Esophagus muscularis mucosa (tissue), 4 donors: ENCODE measurements at places on chromosomes 13 and 19. TPM values are rescaled to one million over a fixed set of nuclear protein-coding genes. Genes with fewer than 3 reads are reported as not detected.

The CPT1C gene
- total RNA-seq = 6.6 TPM

GRCh38 chr13:61045251-61045650 lies 370.4 kb downstream of the PCDH20 start:
- no peak for DNase-seq
- no peaks in the 10 kb centered on the region for H3K27me3 ChIP-seq
- H3K27ac ChIP-seq = no peak overlapping the region
- H3K4me1 ChIP-seq = no peaks in the 10 kb centered on the region

DNA sequence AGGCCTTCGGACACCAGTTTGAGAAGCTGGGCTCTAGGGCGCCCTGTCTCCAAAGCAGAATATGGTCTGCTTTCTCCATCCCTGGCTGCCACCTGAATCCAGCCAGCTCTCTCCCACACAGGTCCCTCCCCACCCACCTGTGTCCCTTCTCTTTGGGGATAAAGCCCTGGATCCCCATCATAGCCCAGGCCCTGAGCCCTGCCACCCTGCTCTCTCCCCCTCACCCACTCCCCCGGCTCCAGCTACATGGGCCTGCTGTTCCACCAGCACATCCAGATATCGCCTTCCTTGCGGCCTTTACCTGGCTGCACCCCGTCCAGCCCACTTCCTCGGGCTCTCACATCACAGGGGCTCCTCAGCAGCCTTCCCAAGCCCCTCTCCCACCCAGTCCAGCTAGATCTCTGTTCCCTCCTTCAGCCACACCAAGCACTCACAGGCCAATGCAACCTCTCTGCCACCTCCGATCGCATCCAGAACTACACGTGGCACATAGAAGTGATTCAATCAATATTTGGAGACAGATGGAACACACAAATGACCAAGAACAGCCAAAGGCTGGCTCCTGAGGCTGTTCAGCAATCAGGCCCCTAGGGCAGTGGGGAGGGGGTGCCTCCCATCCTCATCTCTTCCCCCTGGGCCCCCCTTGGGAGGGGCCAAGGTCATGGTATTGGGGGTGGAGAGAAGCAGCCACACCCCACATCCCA lies 7.6 kb downstream of the AKT2 start:
- H3K4me3 ChIP-seq = no peak overlapping the region
- peaks cover 82% of the 10 kb centered on the region for H3K4me1 ChIP-seq
- no peaks in the 10 kb centered on the region for H3K36me3 ChIP-seq
- no peaks in the 10 kb centered on the region for H3K27me3 ChIP-seq
- no peak overlapping the region for H3K27ac ChIP-seq
- no peak for DNase-seq

The SLC25A41 gene
- 0.66 TPM for total RNA-seq

DNA sequence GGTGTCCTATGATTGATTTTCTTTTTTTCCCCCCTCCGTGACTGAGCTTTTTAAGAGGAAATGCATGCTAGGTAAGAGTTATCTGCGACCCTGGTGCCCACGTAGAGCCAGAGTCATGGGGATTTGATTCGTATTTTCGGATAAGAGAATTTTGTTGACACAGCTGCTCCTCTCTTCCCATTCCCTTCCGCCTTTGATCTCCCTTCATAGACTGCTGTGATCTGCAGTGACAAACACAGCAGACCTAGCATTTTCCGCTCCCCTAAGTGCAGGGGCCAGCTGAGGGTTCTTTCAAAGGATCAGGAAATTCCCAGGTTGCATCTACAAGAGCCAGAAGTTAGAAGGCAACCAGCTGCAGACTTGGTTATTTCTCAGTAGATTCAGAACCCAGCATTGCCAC lies 70.5 kb downstream of the ZNF568 start:
- no peaks in the 10 kb centered on the region for H3K4me1 ChIP-seq
- H3K4me3 ChIP-seq = no peak overlapping the region
- H3K27ac ChIP-seq = no peak overlapping the region
- no peak for DNase-seq

The ATXN8OS gene
- total RNA-seq = not detected

GRCh38 chr13:105262579-105262978 lies 1272.9 kb downstream of the EFNB2 start:
- no peak for DNase-seq
- no peaks in the 10 kb centered on the region for H3K36me3 ChIP-seq
- no peak overlapping the region for H3K4me3 ChIP-seq
- H3K27ac ChIP-seq = no peak overlapping the region

- H3K27me3 ChIP-seq = no peaks in the 10 kb centered on the region
- no peaks in the 10 kb centered on the region for H3K4me1 ChIP-seq
- H3K27ac ChIP-seq = no peak overlapping the region
- DNase-seq = no peak
- no peaks in the 10 kb centered on the region for H3K36me3 ChIP-seq
Measured at GRCh38 chr19:9727644-9728043, 40.9 kb downstream of the ZNF846 start.

DNA sequence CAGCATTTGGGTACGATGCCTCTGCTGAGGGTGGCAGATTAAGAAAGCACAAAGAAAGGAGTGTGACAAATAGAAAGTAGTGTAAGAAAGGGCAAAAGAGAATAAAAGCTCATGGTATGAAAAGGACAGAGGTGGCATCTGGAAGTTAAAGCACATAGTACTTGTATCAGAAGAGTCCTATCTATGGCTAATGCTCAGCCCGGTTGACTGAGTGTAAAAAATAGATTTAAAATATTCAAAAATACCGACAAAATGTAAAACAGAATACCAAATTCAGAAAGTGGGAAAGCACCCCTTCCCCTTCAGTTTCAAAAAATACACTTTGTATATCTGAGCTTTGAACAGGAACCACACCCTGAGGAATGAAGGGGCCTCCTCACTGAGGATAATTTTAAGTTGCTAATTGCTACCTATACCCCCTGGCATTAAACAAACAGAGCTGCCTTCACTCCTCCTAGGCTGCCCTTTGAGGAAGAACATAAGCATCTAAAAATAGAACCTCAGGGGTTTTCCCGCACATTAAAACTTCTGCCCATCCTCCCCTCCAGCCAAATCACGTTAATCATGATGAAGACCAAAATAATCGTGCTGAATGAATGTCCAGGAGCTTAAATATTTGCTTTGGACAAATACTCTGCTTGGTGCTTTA lies 43.3 kb downstream of the DLEU7 start:
- no peak overlapping the region for H3K4me3 ChIP-seq
- H3K36me3 ChIP-seq = no peaks in the 10 kb centered on the region
- DNase-seq = no peak
- H3K27me3 ChIP-seq = no peaks in the 10 kb centered on the region
- no peak overlapping the region for H3K27ac ChIP-seq
- peaks cover 16% of the 10 kb centered on the region for H3K4me1 ChIP-seq

- H3K36me3 ChIP-seq = peaks cover 23% of the 10 kb centered on the region
- no peak overlapping the region for H3K4me3 ChIP-seq
- H3K4me1 ChIP-seq = no peaks in the 10 kb centered on the region
- no peak for DNase-seq
- no peak overlapping the region for H3K27ac ChIP-seq
Measured at GRCh38 chr13:49550942-49551644, 34.3 kb downstream of the RCBTB1 start.

DNA sequence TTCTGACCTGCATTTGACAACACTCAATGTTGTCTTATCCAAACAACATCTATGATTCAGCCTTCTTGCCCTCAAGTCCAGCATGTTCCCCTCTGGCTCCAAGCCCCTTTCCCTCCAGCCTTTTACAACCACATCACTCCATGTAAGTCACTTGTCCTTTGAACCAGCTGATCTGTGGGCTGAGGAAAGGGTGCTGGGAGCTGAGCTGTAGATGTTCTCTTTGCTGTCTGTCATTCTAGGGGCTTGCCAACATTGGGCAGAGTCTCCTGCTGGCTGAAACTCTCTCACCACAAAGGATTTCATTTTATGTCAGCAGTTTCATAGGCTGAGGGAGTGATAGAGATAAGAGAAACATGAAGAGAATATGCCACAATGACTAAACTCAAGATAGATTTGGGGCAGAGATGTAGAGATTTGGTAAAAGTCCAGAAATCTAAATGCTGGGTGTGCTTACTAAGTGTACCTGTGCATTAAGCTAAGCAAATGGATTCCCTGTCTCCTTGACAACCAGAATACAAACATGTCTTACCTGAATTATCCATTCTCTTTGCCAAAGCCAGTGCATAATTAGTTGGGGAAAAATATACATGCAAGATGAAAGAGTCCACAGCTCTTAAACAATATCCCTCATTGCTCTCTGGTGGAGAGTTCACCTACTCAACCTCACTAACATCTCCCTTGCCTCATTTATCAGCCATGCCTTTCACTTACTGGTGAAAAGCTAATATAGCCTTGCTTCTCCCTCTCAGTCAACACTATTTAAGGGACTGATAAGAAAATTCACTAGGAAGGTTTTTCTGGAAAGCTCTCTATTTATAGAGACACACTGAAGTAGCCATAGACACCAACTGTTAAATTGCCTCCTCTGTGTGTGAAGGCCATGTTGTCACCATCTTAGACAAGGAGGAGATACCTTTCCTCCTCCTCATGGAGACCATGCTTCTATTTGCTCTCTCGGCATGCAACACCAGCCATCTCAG lies 175.5 kb upstream of the SERP2 start:
- DNase-seq = peak; percentile 68
- peak overlapping the region; percentile 59 for H3K27ac ChIP-seq
- H3K36me3 ChIP-seq = no peaks in the 10 kb centered on the region
- H3K27me3 ChIP-seq = no peaks in the 10 kb centered on the region
- peaks cover 20% of the 10 kb centered on the region for H3K4me1 ChIP-seq
- H3K4me3 ChIP-seq = no peak overlapping the region

The C2CD4C gene
- total RNA-seq = 3.7 TPM

- peaks cover 16% of the 10 kb centered on the region for H3K27me3 ChIP-seq
- H3K36me3 ChIP-seq = no peaks in the 10 kb centered on the region
- H3K4me1 ChIP-seq = no peaks in the 10 kb centered on the region
- no peak for DNase-seq
- no peak overlapping the region for H3K27ac ChIP-seq
Measured at GRCh38 chr19:6894313-6894712, 6.9 kb downstream of the ADGRE1 start.

GRCh38 chr19:6983448-6983847 lies 37.8 kb downstream of the MBD3L2B start:
- H3K27me3 ChIP-seq = peaks cover 13% of the 10 kb centered on the region
- no peak for DNase-seq
- no peaks in the 10 kb centered on the region for H3K36me3 ChIP-seq
- H3K27ac ChIP-seq = no peak overlapping the region
- H3K4me3 ChIP-seq = no peak overlapping the region
- H3K4me1 ChIP-seq = no peaks in the 10 kb centered on the region

The RBM42 gene
- 112 TPM for total RNA-seq

GRCh38 chr13:43058318-43058674 lies 34.9 kb downstream of the DNAJC15 start:
- H3K27ac ChIP-seq = no peak overlapping the region
- peaks cover 40% of the 10 kb centered on the region for H3K4me1 ChIP-seq
- no peak overlapping the region for H3K4me3 ChIP-seq
- no peaks in the 10 kb centered on the region for H3K36me3 ChIP-seq

GRCh38 chr13:48397744-48398143 lies 15.2 kb downstream of the LPAR6 start:
- H3K4me3 ChIP-seq = no peak overlapping the region
- no peak for DNase-seq
- no peaks in the 10 kb centered on the region for H3K27me3 ChIP-seq
- H3K4me1 ChIP-seq = peaks cover 37% of the 10 kb centered on the region
- H3K36me3 ChIP-seq = peaks cover 28% of the 10 kb centered on the region
- H3K27ac ChIP-seq = no peak overlapping the region

DNA sequence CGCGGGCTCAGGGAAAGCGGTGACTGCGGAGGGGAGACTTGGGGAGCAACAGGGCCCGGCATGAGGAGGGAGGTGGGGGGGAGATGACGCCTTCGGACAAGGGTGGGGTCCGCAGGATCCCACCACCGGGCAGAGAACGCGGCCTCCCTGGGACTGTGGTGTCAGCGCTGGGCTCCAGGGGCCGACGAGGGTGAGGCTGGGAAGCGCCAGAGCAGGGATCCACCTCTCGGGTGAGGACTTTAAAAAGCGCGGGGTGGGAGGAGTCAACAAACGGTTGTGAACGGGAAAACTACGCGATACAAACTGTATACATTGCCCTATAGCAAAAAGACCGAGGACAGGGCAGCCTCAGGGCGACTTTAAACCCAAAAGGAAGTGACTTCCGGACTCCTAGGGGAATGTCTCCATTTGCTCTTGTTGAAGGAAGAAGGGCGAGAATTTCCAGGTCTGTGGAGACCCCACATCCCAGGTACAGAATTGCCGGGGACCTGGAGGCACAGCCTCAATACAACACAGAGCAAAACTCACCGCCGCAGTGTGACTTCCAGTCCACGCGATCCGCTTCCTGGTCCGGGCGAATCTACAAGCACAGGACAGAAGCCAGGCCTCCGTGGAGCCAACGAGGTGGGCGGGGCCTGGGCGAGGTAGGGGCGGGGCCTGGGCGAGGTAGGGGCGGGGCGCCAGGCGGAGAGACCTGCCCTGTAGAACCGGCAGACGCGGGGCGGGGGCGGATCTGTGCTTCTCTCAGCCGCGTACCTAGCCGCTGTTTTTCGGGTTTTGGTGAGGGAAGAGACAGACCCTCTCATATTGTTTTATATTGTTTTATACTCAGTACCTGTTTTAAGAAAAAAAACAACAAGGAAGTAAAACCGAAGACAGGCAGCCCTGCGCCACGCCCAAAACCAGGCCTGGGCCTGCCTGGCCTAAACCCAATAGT lies at the start of gene ZNF888:
ZNF888 (minus strand) TSS at position 588 of the 937 bp plus-strand sequence. CDS start 5,555 bp downstream, outside the sequence.
- no peaks in the 10 kb centered on the region for H3K36me3 ChIP-seq
- peak within 1 kb of the TSS; percentile 62 for H3K4me3 ChIP-seq
- DNase-seq = peak; percentile 98
- H3K27me3 ChIP-seq = no peaks in the 10 kb centered on the region

- peak; percentile 24 for DNase-seq
- H3K27me3 ChIP-seq = no peaks in the 10 kb centered on the region
- H3K4me3 ChIP-seq = no peak overlapping the region
- no peak overlapping the region for H3K27ac ChIP-seq
Measured at GRCh38 chr13:48562296-48563066, 29.6 kb upstream of the RCBTB2 start.

DNA sequence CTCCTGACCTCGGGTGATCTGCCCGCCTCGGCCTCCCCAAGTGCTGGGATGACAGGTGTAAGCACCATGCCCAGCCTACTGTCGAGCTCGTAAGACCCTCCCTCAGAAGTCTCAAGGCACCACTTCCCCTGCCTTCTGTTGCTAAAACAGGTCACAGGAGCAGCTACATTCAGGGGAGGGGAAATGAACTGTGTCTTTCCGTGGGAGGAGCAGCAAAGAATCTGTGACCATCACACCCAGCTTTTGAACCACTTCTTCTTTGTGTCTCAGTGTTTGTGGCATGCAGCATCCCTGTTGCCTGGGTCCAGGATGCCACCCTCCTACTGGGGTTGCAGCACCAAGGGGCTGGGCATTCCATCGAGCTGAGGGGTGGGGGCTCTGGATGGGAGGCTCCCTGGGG lies 7.7 kb upstream of the CSNK1G2 start:
- peaks cover 20% of the 10 kb centered on the region for H3K4me1 ChIP-seq
- H3K27me3 ChIP-seq = no peaks in the 10 kb centered on the region
- H3K36me3 ChIP-seq = no peaks in the 10 kb centered on the region
- no peak overlapping the region for H3K27ac ChIP-seq
- DNase-seq = no peak

GRCh38 chr19:48492925-48493717 lies 18.5 kb downstream of the LMTK3 start:
- peak; percentile 99 for DNase-seq
- H3K4me1 ChIP-seq = peaks cover 60% of the 10 kb centered on the region
- peak overlapping the region; percentile 61 for H3K4me3 ChIP-seq
- peaks cover 32% of the 10 kb centered on the region for H3K27me3 ChIP-seq
- H3K27ac ChIP-seq = peak overlapping the region; percentile 75

The ZNF541 gene
- total RNA-seq = 0.19 TPM
